ENCODE measurements at places on chromosomes 11 and 22. TPM values are rescaled to one million over a fixed set of nuclear protein-coding genes. Genes with fewer than 3 reads are reported as not detected.

GRCh38 chr22:38479096-38479837 is 11.4 kb downstream of the KDELR3 start:
- no peak for DNase-seq

DNA sequence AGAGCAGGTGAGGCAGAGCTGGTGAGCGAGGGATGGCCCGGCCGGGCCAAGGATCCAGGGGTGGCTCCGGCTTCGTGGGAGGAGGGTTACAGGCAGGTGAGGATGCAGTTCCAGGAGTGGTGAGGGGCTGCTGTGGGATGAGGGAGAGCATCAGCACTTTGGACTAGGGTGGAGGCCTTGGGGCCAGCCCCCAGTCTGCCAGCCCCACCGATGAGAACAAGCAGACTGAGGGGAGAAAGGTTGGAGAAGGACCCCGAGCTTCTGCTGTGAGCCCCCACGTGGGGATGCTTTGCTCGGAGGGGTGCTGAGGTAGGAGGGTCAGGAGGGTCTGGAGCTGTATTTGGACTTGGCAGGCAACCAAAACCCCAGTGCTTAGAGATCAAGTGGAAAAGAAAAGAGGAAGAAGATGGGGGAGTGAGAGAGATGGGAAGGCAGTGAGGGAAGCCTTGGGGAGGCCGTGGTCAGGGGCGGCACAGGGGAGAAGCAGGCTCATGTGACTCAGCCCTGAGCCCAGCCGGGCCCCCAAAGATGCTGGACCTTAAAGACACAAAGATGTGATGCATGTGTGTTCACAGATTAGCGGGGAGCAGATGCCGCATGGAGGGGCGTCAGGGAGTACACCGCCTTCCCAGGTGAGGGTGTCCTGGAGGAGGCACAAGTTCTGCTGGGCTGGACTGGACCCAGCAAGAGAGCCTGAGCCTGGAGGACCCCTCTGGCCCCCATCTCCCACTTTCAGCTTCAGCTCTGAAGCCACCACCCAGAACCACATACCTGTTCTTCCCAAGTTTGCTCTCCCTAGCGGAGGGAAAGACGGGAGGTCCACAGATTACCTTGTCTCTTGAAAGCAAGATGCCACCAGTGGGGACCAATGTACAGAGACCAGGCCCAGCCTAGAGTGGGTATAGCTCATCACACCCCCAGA is 91.3 kb downstream of the CDKN1C start:
- peak; percentile 21 for DNase-seq

The GAS2 gene
- 1.6 TPM for total RNA-seq

- peak; percentile 14 for DNase-seq
Measured at GRCh38 chr11:82909015-82909640, 7.6 kb downstream of the DDIAS start.

The CNTF gene
- total RNA-seq = 2.6 TPM

GRCh38 chr22:48332438-48333322 is 1495.0 kb downstream of the BRD1 start:
- no peak for DNase-seq

- no peak for DNase-seq
Measured at GRCh38 chr11:108206969-108207682, 15.3 kb downstream of the NPAT start.

- DNase-seq = no peak
Measured at GRCh38 chr11:118609380-118610224, 2.2 kb downstream of the PHLDB1 start.

DNA sequence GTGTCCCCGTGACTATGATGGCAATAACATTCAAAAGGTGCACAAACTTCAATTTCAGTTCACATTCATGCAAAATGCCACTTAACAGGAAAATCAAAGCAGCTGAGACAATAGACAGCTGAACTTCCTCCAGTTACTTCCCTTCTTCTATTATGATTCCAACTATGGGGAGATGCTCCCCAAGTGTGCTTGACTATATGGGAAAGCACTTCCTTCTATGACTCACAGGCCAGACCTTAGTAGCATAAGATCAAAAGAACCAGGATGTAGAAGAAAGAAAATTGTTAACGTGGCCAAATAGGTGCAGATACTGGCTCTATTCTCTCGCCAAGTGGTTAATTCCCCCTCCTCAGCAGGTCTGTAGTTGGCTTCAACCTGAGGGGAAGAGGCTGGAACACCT is 7.8 kb upstream of the FAT3 start:
- no peak for DNase-seq

GRCh38 chr11:102559839-102560238 is 29.3 kb upstream of the MMP7 start:
- no peak for DNase-seq
